ENCODE measurements at places on chromosomes 6 and 20.

GRCh38 chr20:41425180-41425884 lies 58.7 kb upstream of the EMILIN3 start:
- DNase-seq, result no peak

GRCh38 chr6:127192911-127193541 lies 73.6 kb upstream of the RNF146 start:
- DNase-seq, result no peak

- no peak for DNase-seq
Measured at GRCh38 chr20:48313324-48313723, 514.5 kb downstream of the PREX1 start.

GRCh38 chr6:166430269-166430668 lies 47.5 kb upstream of the MPC1 start:
- no peak for DNase-seq

DNA sequence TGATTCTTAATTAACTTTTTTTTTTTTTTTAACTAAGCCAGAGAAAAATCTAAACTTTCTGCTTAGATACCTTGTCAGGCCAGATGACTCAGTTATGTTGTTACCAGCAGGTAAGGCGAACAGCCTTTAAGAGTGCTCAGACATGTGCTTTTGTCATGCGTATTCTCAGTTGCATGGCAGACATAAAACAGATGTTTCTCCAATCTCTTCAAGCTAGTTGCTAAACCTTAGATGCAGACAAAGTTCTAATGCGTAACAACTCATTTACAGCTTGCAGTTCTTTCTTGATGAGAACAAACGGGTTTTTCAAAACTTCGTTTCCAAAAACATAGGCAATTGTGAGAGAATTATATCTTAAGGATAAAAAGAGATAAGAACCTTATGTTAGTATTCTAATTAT lies 49.6 kb upstream of the GFRAL start:
- no peak for DNase-seq

GRCh38 chr6:34679552-34680253 lies 16.9 kb downstream of the ILRUN start:
- no peak for DNase-seq

DNA sequence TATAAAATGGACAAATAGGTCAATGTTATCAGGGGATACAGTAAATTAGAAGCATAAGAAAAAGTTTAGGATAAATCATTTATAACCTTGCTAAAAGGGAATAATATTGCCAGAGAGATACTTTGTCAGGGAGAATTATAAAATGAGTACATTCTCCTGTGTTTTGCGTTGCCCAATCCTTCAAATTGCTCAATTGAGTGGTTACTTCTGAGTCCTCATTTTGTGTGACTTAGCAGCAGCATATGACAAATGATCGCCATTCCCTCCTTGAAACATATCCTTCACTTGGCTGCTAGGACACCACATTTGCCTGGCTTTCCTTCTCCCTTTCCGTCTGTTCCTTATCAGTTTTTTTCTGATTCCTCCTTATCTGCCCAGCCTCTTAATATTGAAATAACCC lies 106.7 kb upstream of the FLRT3 start:
- no peak for DNase-seq

DNA sequence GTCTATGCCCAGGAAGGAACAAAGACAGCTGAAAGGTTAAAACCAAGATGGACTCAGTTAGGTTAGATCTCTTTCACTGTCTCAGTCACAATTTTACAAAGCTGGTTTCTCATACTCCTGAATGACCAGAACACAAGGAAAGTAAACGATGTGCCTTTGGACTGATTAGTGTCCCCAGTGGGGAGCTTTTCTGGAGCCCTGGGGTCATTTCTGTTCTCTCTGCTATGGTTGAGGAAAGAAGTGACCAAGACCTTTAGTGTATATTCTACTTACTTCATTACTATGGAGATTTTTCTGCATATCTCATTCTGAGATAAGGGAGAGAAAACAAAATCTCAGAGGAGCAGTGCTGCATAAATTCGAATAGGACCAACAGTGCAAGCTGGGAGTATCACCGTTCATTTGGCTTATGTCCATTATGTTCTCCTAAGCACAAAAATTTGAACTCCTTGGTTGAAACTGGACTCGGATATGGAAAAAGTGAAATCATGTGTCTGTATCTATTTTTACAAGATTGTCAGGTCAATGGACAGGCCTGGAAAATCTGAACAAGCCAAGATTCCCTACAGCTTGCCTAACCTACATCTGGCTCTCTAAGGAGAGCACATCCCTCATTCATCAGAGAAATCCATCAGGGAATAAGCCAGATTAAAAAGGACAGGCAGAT lies 34.4 kb upstream of the ENPP1 start:
- no peak for DNase-seq

DNA sequence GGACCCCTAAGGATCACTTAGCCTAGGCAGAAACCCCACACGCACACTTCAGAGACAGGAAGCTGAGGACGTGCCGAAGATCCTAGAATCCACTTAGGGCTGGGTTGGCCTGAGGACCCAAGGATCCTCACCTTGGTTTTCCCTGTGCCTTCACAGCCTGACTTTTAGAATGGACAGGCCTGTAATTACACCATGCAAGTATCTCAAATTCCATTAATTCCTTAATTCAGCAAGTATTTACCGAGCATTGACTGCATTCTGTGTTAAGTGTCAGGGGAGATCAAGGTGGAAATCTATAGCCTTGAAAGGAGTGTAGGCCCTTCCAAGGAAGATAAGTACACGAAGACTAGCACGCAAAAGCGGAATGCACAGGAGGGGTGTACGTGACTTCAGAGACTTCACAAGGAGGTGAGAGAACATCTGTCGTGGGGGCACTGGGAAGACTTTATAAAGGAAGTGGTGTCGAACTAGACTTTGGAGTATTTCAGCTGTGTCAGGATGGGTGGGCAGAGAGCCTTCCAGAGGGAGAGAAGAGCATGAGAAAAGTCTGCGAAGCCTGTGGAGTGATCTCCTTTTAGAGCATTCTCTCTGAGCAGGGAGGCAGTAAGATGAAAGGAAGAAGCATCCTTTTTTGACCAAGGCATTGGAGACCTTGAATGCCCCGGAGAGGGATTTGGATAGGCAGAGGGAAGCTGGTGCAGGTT lies 4.0 kb downstream of the DSP start:
- no peak for DNase-seq

Measured in stimulated activated CD8-positive, alpha-beta memory T cell treated with anti-CD3 and anti-CD28 coated beads, Interleukin-7, amount 100 ng/mL, for 24 hours (primary cell).